ENCODE measurements at places on chromosomes 16 and 17. TPM values are rescaled to one million over a fixed set of nuclear protein-coding genes. Genes with fewer than 3 reads are reported as not detected.

MGAT5B gene
- total RNA-seq, result 0.20 TPM

GRCh38 chr17:81067391-81067811 lies 32.5 kb downstream of the BAIAP2 start:
- H3K36me3 ChIP-seq, result no peaks in the 10 kb centered on the region
- peaks cover 37% of the 10 kb centered on the region for H3K4me1 ChIP-seq
- no peak overlapping the region for H3K27ac ChIP-seq
- H3K27me3 ChIP-seq, result no peaks in the 10 kb centered on the region
- DNase-seq, result no peak
- no peak overlapping the region for H3K4me3 ChIP-seq

KRT24 gene
- total RNA-seq, result not detected

GRCh38 chr16:2008009-2008526 lies 1.6 kb downstream of the ZNF598 start:
- no peaks in the 10 kb centered on the region for H3K36me3 ChIP-seq
- peak overlapping the region; percentile 90 for H3K27ac ChIP-seq
- H3K4me1 ChIP-seq, result peaks cover 47% of the 10 kb centered on the region

DNA sequence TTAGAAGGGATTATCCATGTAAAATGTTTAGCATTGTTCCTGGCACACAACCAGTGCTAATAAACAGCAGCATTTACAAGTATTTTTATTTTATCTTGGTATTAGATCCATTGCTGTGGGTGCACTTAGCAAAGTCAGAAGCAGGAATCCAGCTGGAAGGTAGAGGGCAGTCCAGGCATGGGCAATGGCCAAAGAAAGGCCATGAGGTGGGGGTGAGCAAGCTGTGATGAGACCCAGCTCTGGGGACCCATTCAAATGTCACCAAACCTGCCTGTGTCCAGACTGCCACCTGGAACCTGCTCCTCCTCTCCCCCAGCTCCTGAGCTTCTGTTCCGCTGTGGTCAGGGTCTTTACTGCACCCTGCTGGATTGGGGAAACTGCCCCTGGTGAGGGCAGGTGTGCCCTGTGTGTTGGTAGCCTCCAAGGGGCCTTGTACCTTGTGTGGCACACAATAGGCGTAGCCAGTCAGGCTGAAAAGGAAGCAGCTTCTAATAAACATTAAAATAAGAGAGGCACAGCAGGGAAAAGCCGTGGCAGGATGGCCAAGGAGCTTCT lies 118.0 kb upstream of the CRHR1 start:
- peaks cover 55% of the 10 kb centered on the region for H3K27me3 ChIP-seq
- no peaks in the 10 kb centered on the region for H3K4me1 ChIP-seq
- no peak overlapping the region for H3K27ac ChIP-seq

DNA sequence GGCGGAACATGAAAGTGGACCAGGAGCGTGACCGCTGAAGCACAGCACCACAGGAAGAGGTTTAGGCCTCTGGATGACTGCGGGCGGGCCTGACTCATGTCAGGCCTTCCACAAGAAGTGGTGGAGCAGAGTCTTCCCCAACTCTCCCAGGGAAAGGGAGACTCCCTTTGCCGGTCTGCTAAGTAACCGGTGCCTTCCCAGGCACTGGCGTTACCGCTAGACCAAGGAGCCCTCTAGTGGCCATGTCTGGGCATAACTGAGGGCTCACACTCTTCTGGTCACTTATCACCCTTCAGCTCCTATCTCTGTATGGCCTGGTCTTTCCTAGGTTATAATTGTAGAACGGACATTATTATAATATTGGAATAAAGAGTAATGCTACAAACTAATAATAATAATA lies 1931.9 kb downstream of the TP53TG3F start:
- no peaks in the 10 kb centered on the region for H3K27me3 ChIP-seq
- no peaks in the 10 kb centered on the region for H3K36me3 ChIP-seq
- H3K4me1 ChIP-seq, result no peaks in the 10 kb centered on the region
- H3K27ac ChIP-seq, result no peak overlapping the region

ZDHHC1 gene
- 12.2 TPM for total RNA-seq

GRCh38 chr16:47599512-47599911 lies 138.4 kb downstream of the PHKB start:
- DNase-seq, result no peak
- no peaks in the 10 kb centered on the region for H3K27me3 ChIP-seq
- H3K4me1 ChIP-seq, result peaks cover 3% of the 10 kb centered on the region
- H3K27ac ChIP-seq, result no peak overlapping the region

CCL17 gene
- not detected for total RNA-seq

GAST gene
- not detected for total RNA-seq
